ENCODE measurements at places on chromosomes 13 and 19.
A peak's percentile ranks its signal among the peaks of the same experiment; 100 is the strongest.

DNA sequence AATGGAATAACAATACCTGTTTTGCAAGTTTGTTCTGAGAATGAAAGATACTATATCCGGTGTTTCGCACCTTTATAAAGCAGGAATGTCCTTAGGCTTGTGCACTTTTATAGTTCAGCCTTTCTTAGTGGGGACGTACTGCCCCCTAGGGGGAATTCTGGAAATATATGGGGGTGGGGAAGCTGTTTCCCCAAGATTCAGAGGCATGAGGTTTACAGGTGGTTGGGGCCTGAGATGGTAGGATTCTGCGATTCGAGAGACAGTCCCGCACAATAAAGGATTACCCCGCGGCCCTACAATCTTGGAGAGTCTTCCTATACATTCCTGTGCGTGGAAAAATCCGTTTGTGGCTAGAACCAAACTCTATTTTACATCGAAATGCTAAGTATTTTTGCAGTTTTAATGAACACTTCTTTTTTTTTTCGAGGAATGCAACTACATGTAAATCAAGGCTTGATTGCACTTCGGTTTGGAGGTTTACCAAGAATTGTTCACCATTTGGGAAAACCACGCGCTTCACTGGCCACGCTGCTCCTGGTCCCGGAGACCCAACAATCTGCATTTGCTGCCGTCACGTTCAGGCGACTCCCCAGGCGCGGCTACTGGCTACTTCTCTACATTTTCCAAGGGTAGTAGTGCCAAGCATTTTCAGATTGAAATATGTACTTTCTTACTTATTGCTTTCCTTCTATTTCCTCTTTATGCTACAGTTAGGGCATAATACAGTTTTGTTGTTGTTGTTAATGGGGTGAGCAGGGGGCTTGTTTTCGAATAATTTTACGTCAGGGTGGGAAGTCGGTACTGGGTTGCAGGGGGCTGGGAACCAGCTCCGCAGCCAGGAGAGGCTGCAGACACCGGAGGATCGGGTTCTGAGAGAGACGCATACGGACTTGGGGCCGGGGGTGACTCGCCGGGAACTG lies 830 bp downstream of the NEK5 start:
- peaks cover 7% of the 10 kb centered on the region for H3K27me3 ChIP-seq
- peak overlapping the region; percentile 78 for H3K4me3 ChIP-seq
- peaks cover 18% of the 10 kb centered on the region for H3K4me1 ChIP-seq
- DNase-seq: peak; percentile 65

GRCh38 chr13:99370481-99371275 lies 63.5 kb upstream of the GPR183 start:
- peaks cover 78% of the 10 kb centered on the region for H3K36me3 ChIP-seq
- H3K27me3 ChIP-seq: no peaks in the 10 kb centered on the region
- peaks cover 93% of the 10 kb centered on the region for H3K4me1 ChIP-seq
- H3K27ac ChIP-seq: peak overlapping the region; percentile 42
- H3K4me3 ChIP-seq: no peak overlapping the region

GRCh38 chr13:98416408-98416807 lies 160.5 kb downstream of the STK24 start:
- H3K36me3 ChIP-seq: no peaks in the 10 kb centered on the region
- H3K4me3 ChIP-seq: no peak overlapping the region
- H3K27me3 ChIP-seq: peaks cover 9% of the 10 kb centered on the region
- H3K4me1 ChIP-seq: peaks cover 6% of the 10 kb centered on the region
- no peak for DNase-seq

DNA sequence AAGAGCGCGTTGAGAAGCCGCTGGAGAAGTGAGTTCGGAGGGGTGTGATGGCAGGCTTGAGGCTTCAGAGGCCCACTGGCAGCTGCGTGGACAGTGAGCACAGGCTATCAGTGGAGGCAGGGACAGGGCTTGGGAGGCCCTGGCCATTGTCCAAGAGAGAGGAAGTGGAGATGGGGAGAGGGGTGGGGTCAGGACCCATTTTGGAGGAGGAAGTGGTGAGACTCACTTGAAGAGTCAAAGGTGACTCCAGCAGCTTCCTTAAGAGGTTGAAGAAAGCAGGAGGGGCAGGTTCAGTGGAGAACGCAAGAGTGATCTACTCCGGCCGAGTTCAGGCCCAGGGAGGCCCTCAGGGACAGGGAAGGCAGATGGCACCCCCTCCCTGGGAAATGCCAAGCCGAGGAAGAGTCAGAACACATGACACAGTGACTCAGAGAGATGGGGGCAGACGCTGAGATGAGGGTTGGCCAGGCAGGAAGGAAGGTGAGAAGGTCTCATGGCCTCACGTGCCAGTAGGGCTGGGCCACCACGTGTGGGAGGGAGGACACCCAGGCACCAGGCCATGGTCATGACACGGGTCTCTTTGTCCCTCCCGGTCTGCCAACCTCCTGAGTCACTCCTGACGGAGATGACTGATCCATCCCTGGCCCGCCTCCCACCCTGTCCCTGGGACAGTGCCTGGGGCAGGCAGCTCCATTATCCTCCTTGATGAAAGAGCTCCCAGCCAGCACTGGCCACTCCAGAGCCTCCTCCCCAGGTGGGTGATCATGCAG lies 10.1 kb upstream of the CD22 start:
- H3K4me3 ChIP-seq: no peak overlapping the region
- no peak for DNase-seq
- peaks cover 5% of the 10 kb centered on the region for H3K4me1 ChIP-seq
- H3K27ac ChIP-seq: peak overlapping the region; percentile 3

Data from activated CD4-positive, alpha-beta T cell treated with anti-CD3 and anti-CD28 coated beads, Interleukin-2, amount 10 ng/mL, durations not matched to agents 7 days and 5 days (primary cell).